ENCODE measurements at places on chromosomes 5 and 9. TPM values are rescaled to one million over a fixed set of nuclear protein-coding genes. Genes with fewer than 3 reads are reported as not detected.

PPP3R2 gene
- 0.04 TPM for total RNA-seq

PITX1 gene
- 3.6 TPM for total RNA-seq

LMX1B gene
- 1.0 TPM for total RNA-seq

ITGA2 gene
- 27.7 TPM for total RNA-seq

PRKACG gene
- not detected for total RNA-seq

HTR1A gene
- not detected for total RNA-seq

FAM153A gene
- total RNA-seq = 0.31 TPM

TAF7 gene
- total RNA-seq = 75.1 TPM

PLCXD3 gene
- total RNA-seq = 0.09 TPM

SLCO6A1 gene
- total RNA-seq = 0.31 TPM

DNA sequence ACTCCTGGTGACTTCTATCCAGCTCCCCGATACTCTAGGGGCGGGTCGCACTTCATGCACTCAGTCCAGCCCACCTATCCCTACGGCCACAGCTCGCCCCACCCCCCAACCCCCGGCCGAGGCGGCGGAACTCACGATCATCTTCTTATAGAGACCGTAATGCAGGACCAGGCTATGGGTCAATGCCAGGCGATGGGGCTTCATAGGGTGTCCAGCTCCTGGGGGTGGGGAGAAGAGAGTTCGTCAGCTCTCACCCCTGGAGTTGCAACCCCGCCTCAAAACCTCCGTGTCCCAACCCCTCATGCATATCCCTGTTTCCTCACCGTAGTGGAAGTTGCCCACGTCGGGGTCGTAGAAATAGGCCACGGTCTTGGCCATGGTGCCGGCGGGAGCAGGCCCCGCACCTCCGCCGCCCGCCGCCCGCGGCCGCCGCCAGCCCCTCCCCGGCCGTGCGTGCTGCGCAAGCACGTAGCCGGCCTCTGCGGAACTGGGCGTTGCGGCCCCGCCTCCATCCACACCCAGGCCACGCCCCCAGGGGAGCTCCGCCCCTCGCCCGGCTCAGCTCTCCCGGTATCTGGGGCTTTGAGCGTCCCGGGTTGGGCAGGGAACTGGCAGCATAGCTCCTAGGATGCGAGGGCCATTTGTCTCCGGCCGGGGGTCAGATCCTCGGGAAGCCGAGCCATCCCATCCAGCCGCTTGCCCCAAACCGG, at the start of the genes HDAC3 and RELL2:
Gene HDAC3, minus strand, starts transcription at position 437 of the 710 bp plus-strand sequence. Its CDS starts 59 bp downstream, at position 378.
Gene RELL2, plus strand, starts transcription at position 585 of the 710 bp plus-strand sequence. CDS start 1,229 bp downstream, outside the sequence.
- peaks cover 26% of the 10 kb centered on the region for H3K27me3 ChIP-seq
- DNase-seq = peak; percentile 94
- peaks cover 26% of the 10 kb centered on the region for H3K4me1 ChIP-seq
- peaks cover 13% of the 10 kb centered on the region for H3K36me3 ChIP-seq
- H3K27ac ChIP-seq = peak within 1 kb of the TSS; percentile 71
- peak within 1 kb of the TSS; percentile 99 for H3K4me3 ChIP-seq

DNA sequence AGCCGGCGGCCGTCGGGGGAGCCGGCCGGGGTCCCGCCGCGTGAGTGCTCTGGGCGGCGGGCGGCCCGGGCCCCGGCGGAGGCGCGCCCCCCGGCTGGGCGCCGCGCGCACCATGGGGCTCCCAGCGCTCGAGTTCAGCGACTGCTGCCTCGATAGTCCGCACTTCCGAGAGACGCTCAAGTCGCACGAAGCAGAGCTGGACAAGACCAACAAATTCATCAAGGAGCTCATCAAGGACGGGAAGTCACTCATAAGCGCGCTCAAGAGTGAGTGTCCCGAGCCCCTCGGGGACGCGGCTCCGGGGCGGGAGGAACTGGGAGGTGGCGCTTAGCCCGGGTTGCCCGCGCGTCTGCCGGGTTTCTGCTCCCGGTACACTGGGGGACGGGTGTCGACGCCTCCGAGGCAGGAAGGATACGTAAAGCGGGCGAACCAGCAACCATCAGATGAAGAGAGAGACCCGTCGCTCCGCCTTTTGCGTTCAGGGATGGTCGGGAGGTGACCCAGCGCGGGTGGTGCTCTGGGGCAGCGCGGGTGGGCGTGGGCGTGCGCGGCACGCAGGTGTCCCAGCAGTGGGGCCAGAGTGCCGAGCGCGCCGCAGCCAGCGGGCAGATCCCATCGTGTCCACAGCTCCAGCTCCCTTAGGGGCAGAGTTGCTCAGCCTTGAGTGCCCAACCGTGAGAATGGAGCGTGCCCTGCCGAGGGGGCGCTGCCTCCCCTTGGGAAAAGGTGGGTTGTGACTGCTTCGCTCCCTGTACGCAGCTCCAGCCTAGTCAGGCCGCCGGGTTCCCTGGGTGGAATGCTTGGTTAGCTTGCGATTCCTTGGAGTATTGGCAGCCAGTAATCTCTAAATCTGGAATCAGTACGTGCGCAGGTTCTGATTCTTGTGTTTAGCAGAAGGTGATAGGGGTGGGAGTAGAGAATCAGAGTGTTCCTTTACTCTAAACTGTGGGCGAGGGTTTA, 753 bp downstream of the ARHGAP26 start:
- DNase-seq = peak; percentile 65
- H3K27me3 ChIP-seq = peaks cover 2% of the 10 kb centered on the region
- peak overlapping the region; percentile 97 for H3K4me3 ChIP-seq
- H3K27ac ChIP-seq = peak overlapping the region; percentile 93

DNA sequence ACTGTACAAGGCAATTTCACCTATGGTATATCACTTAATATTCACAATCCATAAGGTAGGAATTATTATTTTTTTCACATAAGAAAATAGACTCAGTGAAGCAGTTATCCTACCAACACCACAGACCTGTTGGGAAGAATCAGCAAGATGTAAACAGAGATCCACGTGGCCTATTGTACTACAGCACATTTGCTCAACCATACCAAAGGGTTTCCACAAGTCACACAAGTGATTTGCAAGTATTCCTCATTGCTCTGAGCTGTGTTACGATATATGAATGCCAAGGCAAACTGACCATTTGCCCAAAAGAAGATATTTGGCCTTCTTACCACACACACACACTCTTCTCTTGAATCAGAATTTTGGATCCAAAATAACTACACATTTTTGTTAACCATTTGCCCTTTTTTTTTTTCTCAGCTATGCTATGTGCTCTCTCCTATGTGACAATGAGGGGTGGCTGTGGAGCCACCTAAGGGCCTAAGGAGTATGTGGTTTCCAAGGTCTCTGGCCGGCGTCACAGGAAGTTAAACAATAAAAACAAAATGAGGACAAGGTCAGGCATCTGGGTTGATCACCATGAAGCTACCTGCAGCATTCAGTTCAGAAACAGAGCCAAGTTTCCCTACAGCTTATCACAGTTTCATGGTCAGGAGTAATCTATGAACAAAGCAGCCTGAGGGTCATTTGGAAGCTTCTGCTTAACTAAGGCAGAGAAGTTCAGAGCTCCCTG, 171.0 kb upstream of the FREM1 start:
- H3K27me3 ChIP-seq = no peaks in the 10 kb centered on the region
- H3K36me3 ChIP-seq = no peaks in the 10 kb centered on the region
- no peak overlapping the region for H3K4me3 ChIP-seq

DNA sequence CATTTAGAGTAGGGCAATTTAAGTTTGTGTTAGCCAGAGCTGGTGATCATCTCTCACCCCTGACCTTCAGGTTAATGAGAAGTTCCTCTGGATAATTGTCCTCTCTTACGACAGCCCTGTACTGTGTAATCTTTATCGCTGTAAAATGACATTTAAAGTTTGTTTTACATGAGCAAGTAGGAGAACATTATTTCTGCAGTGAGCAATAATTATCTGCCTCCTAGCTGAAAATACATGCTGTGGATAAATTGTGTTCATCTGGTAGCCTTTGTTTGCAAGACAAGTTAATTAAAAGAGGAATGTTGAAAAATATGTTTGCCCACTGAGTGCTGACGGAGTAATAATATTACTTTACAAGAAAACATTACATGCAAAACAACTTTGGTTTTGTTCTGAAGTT, 1083.8 kb upstream of the NUDT12 start:
- no peaks in the 10 kb centered on the region for H3K36me3 ChIP-seq
- H3K27ac ChIP-seq = no peak overlapping the region
- DNase-seq = no peak
- no peaks in the 10 kb centered on the region for H3K4me1 ChIP-seq
- no peak overlapping the region for H3K4me3 ChIP-seq

DNA sequence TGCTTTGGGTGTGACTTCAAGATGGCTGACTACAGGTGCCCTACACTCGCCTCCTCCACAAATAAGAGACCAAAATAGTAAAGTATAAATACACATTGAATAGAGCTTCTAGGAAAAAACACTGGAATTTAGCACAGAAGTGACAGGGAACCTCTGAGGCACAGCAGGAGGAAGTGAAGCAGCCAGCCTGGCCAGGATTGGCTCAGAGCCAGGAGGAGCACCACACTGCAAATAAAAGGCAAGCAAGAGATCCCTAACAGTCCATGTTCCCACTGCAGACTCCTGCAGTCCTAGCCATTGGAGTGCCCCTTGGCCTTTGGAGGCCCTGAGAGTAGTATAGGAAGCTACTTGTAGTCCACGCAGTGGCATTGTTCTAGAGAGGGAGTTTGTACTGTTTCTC, 186.7 kb upstream of the TLX3 start:
- no peak overlapping the region for H3K27ac ChIP-seq
- H3K4me1 ChIP-seq = no peaks in the 10 kb centered on the region
- H3K36me3 ChIP-seq = peaks cover 2% of the 10 kb centered on the region
- no peaks in the 10 kb centered on the region for H3K27me3 ChIP-seq

GRCh38 chr9:98925956-98926355, 17.8 kb upstream of the COL15A1 start:
- H3K36me3 ChIP-seq = no peaks in the 10 kb centered on the region
- no peak overlapping the region for H3K27ac ChIP-seq
- no peak for DNase-seq
- H3K4me3 ChIP-seq = no peak overlapping the region

DNA sequence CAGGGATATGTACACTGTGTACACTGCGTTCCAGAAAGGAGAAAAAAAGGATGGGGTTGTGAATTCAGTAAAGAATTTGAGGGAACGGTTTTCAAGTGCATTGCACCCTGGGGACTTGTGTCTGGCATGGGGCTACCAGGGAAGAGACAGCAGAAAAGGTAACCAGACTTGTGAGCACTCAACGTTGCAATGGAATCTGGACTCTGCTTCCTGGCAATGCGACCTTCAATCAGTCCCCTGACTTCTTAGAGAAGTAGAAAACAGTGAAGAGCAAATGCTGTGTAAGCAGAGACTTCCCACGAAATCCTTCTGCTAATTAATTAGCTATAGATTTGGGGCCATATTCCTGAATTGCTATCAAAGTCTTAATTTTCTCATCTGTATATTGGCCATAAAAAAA, 36.3 kb downstream of the MACIR start:
- H3K4me3 ChIP-seq = no peak overlapping the region
- DNase-seq = no peak
- H3K27me3 ChIP-seq = no peaks in the 10 kb centered on the region
- H3K36me3 ChIP-seq = no peaks in the 10 kb centered on the region

DNA sequence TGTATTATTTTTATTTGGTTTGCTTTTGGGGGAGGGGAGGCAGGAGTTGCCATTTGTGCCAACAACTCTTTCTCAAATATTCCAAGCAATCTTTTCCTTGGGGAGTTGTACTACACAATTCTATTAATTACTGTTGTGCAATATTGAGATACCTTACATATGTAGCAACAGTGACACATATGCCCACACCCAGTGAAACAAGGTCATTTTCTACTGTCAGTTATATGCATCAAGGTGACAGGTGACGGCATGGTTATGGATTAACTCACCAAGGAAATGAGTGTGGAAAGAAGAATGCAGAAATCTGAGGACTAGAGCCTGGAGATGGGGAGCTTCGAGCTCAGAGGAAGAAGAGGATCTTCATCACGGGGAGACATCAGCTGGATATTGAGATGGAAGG, 17.9 kb upstream of the MSMP start:
- H3K4me1 ChIP-seq = peaks cover 10% of the 10 kb centered on the region
- no peak overlapping the region for H3K4me3 ChIP-seq
- H3K36me3 ChIP-seq = no peaks in the 10 kb centered on the region
- no peaks in the 10 kb centered on the region for H3K27me3 ChIP-seq

GRCh38 chr5:54700986-54701578, 183.5 kb downstream of the SNX18 start:
- H3K36me3 ChIP-seq = no peaks in the 10 kb centered on the region
- DNase-seq = no peak
- H3K27ac ChIP-seq = no peak overlapping the region
- H3K4me3 ChIP-seq = no peak overlapping the region
- no peaks in the 10 kb centered on the region for H3K27me3 ChIP-seq

DNA sequence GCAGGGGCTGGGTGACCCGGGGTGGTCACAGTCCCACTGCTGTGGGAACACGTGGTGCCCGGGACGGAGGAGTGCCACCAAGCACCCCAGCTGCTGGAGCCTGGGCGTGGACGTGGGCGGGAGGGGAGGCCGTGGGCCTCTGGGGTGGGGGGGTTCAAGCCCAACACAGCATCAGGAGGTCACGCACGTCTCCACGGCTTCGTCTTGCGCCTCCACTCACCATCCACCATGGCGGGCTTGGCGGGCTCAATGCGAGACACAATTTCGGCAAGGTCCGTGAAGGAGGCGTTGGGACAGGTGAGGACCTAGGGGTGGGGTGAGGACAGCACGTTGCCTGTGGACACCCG, 2.2 kb upstream of the NSMF start:
- no peak overlapping the region for H3K4me3 ChIP-seq
- no peak for DNase-seq
- peaks cover 13% of the 10 kb centered on the region for H3K36me3 ChIP-seq
- peaks cover 14% of the 10 kb centered on the region for H3K27me3 ChIP-seq
- H3K27ac ChIP-seq = no peak overlapping the region
- peaks cover 28% of the 10 kb centered on the region for H3K4me1 ChIP-seq

DNA sequence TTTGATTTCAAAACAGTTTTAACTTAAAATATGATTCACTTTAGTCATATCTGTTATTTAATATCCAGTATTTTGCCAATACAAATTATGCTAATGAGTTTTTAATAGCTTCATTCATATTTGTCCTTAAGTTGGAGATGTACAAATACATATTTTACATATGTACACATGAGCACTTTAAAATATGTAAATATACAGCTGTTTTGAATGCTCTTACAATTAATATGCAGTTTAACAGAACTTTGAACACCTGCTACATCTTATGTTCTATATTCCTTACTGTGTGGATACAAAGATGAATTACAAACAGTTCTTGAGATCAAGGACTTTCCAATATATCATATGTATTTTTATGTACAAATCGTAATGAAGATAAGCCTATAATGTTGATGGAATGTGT, 74.0 kb downstream of the CHSY3 start:
- no peaks in the 10 kb centered on the region for H3K27me3 ChIP-seq
- no peak for DNase-seq
- H3K4me1 ChIP-seq = no peaks in the 10 kb centered on the region
- H3K27ac ChIP-seq = no peak overlapping the region

GRCh38 chr5:133246376-133247150, 194.8 kb downstream of the HSPA4 start:
- no peaks in the 10 kb centered on the region for H3K27me3 ChIP-seq
- H3K4me1 ChIP-seq = peaks cover 89% of the 10 kb centered on the region
- no peak overlapping the region for H3K27ac ChIP-seq

Data from muscle of leg (tissue), 16 donors.